ENCODE measurements at places on chromosomes 5 and 9. TPM values are rescaled to one million over a fixed set of nuclear protein-coding genes. Genes with fewer than 3 reads are reported as not detected.

PTGES gene
- 3.0 TPM for polyA plus RNA-seq

RMRP gene
- polyA plus RNA-seq, result not detected

DNA sequence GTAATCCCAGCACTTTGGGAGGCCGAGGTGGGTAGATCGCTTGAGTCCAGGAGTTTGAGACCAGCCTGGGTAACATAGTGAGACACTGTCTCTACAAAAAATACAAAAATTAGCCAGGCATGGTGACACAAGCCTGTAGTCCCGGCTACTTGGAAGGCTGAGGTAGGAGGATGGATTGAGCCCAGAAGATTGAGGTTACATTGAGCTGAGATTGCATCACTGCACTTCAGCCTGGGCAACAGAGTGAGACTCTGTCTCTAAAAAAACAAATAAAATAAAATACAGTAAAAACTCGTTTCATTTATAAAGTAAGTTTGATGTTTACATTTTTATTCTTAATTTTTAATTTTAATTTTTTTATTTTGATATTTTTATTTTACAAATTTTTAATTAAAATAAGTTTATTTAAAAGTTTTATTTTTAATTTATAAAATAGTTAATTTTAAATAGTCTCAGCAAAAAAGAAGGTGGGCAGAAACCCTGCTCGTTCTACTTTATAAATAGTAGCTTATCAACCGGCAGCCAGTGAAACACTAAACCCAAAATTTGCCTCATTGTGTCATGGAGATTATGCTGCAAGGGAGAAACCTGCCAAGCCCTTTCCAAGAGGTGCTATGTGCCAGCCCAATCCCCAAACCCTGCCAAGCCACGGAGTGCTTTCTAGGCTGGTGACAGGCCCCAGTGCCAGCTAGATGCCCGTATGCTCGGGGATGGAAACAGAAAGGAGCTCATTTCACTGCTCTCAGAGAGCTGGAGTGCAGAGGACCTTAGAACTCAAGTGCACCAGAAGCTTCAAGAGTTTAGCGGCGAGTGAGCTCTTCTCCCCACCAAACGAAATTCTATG lies 38.9 kb downstream of the SERINC5 start:
- DNase-seq, result peak; percentile 35

DNA sequence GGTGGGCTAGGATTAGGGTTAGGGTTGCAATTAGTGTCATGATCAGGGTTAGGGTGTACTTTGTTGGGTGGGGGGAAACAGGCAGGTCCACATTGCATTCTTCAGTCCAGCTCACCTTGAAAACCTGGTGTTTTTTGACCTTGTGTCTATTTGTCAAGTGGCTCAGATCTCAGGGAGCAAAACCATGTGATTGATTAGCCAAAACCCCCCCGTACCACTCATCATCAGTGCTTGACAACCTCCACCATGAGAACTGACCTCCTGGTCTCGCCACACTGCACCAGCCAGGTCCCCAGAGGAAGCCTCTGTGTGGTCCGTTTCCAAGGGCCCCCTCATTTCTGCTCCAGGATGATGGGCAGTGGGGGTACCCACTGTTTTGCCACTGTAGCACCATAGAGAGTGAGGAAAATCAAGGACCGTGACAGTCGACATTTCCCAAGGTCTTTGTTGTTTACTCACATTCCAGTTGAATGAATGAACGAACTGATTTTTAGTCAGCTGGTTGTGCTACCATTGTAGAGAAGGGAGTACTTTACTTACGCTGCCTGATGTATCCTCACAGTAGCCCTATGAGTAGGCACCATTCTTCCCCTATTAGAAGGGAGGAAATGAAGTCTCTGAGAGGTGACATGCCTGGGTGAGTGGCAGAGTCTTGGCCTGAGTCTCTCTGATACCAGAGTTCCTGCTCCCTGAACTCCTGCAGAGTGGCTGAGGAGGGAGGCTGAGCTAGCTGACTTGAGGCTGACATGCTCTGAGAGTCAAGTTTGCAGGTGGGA lies 84.8 kb downstream of the RAD23B start:
- DNase-seq, result no peak

GRCh38 chr9:124693403-124693802 lies 77.7 kb downstream of the NR6A1 start:
- no peak for DNase-seq

GRCh38 chr9:114238472-114238871 lies 83.1 kb downstream of the COL27A1 start:
- DNase-seq, result peak; percentile 57

GRCh38 chr5:72407541-72407940 lies 87.4 kb downstream of the PTCD2 start:
- no peak for DNase-seq

- no peak for DNase-seq
Measured at GRCh38 chr9:109341561-109341960, 20.7 kb upstream of the EPB41L4B start.

GRCh38 chr5:107652408-107652807 lies 18.3 kb downstream of the EFNA5 start:
- no peak for DNase-seq
